Activated CD4-positive, CD25-positive, alpha-beta regulatory T cell (primary cell): ENCODE measurements at places on chromosomes 6 and 20.

DNA sequence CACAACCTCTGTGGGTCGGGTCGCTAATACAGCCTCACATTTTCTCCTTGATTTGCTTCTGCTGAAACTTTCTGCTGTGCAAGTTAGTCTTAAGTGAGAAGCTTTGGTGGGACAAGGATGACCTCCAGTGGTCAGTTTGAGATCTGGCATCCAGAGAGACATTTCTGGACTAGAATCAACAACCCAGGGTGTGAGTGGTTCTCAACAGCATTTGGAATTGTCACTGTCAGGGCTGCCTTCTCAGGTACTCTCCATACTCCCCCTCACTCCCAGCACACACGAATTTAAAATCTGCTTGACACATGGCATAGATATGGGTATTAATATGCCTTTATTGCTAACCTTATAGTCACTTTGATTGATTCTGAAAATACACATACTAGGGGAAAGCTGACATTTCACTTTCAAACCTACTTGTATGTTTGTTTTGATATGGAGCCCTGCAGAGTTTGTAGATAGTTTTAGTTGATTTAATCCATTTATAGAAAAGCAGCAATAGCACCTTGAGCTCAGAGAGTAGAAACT is 13.2 kb downstream of the OTOR start:
- no peak for DNase-seq

GRCh38 chr6:25700761-25701160 is 48.7 kb downstream of the SCGN start:
- no peak for DNase-seq

DNA sequence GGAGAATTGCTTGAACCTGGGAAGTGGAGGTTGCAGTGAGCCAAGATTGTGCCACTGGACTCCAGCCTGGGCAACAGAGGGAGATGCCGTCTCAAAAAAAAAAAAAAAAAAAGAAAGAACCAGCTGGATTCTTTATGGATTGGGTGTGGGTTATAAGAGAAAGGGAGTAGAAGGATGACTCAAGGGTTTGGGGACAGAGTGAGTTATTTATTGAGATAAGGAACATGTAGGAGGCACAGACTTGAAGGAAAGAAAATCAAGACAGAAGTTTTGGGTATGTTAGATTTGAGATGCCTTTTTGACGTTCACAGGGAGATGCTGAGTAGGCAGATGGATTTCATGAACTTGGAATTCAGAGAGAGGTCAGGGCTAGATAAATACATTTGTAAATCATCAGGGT is 47.6 kb downstream of the KIZ start:
- DNase-seq: no peak

DNA sequence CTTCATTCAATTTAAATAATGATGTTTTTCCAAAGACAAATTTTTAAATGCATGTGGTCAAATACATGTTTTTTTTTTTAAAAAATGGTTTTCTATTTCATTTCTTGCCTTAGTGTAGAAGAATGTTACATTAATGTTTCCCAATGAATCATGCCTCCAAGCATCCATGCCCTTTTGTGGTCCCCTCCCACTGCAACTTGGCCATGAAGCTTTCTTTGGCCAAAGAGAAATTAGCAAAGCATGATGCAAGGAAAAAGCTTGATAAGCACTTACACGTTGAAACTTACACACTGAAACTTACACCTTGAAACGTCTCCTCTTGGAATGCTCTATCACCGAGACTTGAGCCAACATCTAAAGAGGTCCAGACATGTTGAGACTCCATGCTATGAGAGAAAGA is 93.0 kb upstream of the ELOVL5 start:
- DNase-seq: no peak

- no peak for DNase-seq
These were observed 51.1 kb downstream of the GGTLC1 start for GRCh38 chr20:23937303-23938117.
